ENCODE measurements at places on chromosomes 12 and 14.

GRCh38 chr14:103848175-103849077, 1.1 kb upstream of the PPP1R13B start:
- DNase-seq = no peak

GRCh38 chr14:68948686-68949600, 30.2 kb downstream of the ACTN1 start:
- DNase-seq = no peak

DNA sequence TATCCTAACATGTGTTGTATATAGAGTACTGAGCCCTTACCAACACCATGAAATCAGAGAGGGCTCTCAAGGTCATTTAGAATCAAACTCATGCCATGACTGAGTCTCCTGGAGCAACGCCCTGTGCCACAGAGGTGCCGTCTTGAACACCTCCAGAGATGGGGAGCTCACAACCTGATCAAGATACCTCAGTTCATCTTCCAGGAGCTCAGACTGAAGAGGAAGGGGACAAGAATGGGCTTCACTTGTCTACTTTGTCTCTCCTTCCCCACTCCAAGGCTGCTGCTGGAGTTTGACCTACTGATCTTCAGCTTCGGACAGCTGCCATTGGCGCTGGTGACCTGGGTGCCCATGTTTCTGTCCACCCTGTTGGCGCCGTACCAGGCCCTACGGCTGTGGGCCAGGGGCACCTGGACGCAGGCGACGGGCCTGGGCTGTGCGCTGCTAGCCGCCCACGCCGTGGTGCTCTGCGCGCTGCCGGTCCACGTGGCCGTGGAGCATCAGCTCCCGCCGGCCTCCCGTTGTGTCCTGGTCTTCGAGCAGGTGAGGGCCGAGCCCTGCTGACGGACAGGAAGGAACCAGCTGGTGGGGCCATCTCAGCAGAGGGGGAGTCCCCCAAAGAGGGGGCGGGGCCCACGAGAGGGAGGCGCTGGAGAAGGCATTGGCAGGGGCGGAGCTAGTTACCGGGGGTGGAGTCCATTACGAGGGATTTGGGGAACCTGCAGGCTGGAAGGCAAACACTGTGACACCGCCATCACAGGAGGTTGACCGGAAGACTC, 12.0 kb downstream of the SOAT2 start:
- DNase-seq = no peak

DNA sequence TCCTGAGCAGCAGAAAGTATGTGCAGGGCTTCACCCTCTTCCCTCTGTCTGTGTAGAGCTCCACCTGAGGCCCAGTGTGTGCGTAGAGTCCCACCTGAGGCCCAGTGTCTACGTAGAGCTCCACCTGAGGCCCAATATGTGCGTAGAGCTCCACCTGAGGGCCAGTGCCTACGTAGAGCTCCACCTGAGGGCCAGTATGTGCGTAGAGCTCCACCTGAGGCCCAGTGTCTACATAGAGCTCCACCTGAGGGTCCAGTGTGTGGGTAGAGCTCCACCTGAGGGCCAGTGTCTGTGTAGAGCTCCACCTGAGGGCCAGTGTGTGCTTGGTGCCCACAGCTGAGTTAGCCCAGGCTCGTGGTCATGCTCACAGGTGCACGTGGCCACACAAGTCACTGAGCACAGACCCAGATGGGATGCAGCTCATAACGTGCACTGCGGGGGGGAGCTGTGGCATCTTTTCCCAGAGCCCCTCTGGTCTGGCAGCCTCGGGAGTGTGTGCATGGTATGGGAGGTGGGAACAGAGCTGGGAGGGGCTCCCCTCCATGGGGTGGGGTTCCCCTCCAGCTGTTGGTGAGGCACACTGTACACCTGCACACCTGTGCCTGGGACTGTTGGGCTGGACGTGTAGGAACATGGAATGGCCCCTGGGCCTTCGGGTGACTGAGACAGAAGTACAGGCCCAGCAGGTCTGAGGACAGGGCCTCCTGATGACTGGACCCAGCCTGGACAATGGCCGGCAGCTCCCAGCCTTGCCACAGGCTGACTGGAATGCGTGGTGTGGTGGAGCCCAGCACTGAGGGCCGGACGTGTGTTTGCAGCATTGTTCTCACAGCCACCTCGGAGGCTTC, 20.1 kb downstream of the PACS2 start:
- DNase-seq = no peak

DNA sequence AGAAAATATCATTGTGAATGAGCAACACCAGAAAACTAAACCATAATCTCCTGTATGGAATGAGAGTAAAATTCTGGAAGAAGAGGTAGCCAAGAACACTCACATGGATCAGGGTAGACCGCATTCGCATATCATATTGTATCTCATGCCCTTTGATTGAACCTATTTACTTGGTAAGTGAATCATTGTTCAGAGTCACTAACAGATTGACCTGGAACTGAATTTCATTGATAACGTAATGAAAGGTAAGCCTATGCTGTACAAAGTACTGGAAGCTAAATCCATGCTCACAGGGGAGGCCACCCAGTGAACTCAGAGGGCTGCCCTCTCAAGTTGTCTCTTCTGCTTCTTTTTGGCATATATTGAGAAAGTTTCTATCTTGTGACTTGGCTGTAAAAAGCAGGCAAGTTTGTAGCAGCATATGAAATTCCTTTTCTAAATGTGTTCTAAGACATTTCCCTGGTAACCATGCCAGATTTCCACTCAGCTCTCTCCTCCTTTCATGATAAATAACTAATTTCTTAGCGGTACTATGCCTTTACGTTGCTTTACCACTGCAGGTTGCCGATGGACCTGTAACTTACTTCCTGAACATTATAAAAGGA, 91.4 kb downstream of the PLCZ1 start:
- DNase-seq = no peak

GRCh38 chr12:117707861-117708260, 260.9 kb downstream of the KSR2 start:
- no peak for DNase-seq

- DNase-seq = no peak
Measured at GRCh38 chr14:104440297-104440956, 139.1 kb upstream of the C14orf180 start.

- DNase-seq = no peak
Measured at GRCh38 chr12:70646850-70647249, 9.6 kb upstream of the PTPRB start.

GRCh38 chr12:14956024-14956891, 5.1 kb downstream of the ARHGDIB start:
- no peak for DNase-seq

DNA sequence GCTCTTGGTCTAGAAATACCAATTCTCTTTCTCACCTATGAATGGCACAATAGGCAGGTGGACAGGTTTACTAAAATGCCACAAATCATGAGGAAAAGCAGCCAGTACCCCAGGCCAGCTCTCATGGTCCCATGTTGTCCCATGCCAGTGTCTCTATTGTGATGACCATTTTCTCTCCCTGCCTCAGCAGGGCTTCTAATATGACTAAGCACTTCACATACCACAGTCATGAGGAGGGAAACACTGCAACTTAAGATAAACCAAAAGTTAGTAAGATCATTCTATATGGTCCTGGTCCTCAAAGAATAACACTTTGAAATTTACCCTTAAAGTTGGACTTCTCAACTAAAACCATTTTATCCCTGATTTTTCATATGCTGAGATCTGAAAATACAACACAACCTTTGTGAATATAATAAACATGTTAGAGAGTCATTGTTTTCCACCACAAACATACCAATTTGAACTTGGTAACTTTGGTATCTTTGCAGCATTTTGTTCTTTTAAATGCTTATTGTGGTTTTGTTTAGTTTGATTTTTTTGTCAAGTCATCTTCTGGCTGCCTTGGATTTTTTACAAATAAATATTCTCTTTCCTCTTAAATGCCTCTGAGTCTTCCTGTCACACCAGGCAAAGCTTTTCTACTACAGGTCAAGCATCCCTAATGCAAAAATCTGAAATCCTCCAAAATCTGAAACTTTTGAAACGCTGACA, 3.6 kb downstream of the TTC5 start:
- no peak for DNase-seq

- DNase-seq = no peak
Measured at GRCh38 chr12:47067771-47068431, 11.5 kb upstream of the PCED1B start.

DNA sequence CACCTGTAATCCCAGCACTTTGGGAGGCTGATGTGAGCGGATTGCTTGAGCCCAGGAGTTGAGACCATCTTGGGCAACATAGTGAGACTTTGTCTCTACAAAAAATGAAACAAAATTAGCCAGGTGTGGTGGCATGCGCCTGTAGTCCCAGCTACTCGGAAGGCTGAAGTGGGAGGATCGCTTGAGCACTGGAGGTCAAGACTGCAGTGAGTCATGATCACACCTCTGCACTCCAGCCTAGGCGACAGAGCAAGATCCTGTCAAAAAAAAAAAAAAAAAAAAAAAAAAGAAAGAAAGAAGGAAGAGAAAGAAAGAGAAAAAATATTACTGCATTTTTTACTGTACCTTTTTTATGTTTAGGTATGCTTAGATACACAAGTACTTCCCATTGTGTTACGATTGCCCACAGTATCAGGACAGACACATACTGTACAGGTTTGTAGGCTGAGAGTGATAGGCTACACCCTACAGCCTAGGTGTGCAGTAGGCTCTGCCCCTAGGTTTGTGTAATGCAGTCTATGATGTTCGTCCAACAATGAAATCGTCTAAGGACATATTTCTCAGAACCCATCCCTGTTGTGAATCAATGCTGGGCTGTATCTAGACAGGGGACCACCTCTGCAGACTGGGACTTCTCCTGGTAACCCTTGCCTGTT, 160.4 kb upstream of the PWP1 start:
- no peak for DNase-seq

DNA sequence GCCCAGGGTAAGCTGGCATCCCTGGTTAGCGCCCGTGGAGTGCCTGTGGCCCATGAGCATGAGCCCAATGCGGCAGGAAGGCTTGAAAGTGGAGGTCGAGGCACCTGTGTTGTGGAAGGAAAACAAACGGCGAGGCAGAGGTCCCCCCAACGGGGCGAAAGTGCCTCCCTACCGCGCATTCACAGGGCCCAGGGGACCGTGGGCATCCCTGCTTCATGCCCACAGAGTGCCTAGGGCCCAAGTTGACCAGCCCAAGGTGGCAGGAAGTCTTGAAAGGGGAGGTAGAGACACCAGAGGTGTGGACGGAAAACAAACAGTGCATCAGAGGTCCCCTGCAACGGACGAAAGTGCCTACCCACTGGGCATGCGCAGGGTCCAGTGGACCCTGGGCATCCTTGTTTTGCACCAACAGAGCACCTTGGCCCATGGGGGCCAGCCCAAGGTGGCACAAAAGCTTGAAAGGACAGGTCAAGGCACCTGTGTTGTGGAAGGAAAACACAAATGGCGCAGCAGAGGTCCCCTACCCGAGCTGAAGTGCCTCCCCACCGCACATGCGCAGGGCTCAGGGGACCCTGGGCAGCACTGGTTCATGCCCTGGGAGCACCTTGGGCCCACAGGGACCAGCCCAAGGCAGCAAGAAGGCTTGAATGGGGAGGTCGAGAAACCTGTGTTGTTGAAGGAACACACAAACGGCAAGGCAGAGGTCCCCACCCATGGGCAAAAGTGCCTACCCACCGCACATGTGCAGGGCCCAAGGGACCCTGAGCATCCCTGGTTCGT, 377.5 kb downstream of the ALG10 start:
- peak; percentile 25 for DNase-seq

DNA sequence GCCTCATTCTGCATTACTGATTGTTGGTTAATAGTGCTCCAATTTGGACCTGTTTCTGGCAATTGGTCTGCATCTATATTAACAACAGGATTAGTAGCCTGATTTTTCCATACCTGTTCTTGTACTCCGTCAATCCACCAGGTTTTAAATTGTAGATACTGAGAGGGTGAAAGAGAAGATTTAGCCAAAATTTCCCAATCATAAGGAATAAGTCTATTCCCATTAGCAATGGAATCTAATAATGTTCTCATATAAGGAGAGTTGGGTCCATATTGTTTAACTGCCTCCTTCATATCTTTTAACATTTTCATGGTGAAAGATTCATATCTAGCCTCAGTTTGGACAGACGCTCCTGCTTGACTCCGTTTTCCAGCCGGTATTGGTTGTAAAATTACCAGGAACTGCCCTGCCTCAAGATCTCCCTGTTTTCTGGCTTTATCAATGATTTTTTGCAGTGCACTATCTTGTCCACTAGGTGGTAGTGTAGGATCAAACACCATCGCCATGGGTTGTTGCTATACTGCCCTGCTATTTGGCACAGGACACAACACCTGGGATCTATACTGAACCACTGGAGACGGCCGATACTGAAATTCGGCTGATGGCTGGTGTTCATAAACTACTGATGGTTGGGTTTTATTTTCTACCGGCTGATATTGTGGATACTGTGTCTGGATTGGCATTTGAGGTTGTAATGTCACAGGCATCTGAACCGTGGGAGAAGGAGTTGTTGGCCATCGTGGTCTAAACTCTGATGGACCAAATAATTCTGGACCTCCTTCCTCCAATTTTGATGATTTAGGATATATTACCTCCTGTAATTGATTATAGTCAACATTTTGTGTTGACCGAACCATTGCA, 25.2 kb downstream of the DHRS4L2 start:
- peak; percentile 40 for DNase-seq

DNA sequence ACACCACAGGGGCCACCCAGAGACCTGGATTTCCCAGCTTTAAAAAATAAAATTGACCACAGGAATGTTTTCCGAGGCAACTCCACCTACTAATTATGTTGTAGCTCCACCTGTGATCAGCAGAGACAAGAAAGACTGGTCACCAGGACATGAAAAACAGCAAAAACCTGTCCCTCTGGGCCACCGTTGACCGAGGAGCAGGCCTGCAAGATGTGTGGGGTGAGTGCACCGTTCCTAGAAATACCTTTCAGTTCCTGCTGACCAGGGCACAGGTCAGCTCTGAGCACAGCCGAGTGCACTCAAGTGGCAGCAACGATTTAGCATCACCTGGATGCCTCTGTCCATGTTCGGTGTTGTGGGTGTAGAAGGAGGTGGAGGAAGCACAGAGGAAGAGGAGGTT, 16.9 kb downstream of the FZD10 start:
- no peak for DNase-seq

DNA sequence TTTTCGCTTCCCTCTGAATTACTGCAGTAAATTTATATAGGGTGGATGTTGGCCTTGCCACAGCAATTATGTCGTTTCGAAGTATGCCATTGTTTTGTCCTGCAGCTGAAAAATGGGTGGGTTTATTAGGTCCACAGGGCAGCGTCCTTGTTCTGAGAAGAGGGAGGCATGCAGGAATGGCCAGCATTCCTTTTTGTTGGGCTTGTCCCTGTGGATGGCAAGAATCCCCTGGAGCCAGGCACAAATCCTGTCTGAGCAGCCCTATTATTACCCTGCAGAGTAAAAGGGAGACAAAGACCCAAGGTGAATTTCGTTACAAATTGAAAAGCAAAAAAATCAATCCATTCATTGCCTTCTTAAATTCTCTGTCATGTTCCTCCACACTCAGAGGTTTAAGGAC, 88.1 kb downstream of the CHST11 start:
- DNase-seq = no peak

DNA sequence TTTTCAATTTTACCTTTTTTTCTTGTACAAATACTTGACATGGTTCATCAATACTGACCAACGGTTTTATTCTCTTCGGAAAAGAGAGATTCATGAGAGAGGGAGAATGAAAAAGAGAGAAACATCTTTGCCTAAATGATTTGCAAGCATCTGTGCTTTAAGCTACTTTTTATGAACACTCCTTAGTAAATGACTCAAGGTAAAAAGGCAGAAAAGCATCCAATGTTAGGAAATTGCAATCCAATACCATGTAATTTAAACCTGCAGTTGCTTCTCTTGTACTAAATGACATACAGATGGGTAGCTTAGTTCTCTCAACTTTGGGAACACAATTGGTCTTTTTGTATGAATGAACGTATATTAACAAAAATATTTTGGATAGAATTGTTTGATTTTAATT, 46.1 kb downstream of the MSRB3 start:
- DNase-seq = no peak

- DNase-seq = no peak
Measured at GRCh38 chr12:68428724-68429501, 96.8 kb upstream of the MDM1 start.

- no peak for DNase-seq
Measured at GRCh38 chr12:2221030-2221621, 168.3 kb downstream of the CACNA1C start.

All from activated CD4-positive, CD25-positive, alpha-beta regulatory T cell treated with anti-CD3 and anti-CD28 coated beads, Interleukin-2, amount 50 U/mL, for 72 hours (primary cell).